ENCODE measurements at places on chromosomes 7 and 10.

DNA sequence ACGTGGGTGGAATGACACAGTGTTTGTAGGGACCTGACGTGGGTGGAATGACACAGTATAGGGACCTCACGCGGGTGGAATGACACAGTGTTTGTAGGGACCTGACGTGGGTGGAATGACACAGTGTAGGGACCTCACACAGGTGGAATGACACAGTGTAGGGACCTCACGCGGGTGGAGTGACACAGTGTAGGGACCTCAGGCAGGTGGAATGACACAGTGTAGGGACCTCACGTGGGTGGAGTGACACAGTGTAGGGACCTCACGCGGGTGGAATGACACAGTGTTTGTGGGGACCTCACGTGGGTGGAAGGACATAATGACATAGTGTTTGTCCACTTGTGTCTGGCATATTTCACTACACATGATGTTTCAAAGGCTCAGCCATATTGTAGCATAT, 19.3 kb downstream of the PPP2R2D start:
- no peak for DNase-seq

- no peak for DNase-seq
Observed at GRCh38 chr10:93088466-93088865, 14.8 kb downstream of the CYP26A1 start.

DNA sequence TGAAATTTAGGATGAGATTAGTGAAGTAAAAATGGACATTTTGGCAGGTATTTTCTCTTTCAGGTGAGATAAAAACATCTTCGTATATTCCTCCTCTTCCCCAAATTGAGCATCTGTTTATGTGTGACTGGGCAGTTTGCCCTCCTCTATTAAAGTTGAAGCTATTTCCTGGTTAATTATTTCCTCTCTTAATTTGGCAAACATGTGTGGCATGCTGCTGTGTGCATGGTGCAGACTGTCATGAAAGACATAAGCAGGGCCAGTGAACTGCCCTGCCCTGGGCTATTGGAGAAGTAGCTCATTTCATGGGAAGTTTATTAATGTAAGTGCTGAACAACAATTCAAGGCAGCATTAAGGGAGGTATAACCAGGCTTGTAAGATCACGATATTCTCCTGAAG, 52.6 kb downstream of the EVX1 start:
- DNase-seq = no peak

DNA sequence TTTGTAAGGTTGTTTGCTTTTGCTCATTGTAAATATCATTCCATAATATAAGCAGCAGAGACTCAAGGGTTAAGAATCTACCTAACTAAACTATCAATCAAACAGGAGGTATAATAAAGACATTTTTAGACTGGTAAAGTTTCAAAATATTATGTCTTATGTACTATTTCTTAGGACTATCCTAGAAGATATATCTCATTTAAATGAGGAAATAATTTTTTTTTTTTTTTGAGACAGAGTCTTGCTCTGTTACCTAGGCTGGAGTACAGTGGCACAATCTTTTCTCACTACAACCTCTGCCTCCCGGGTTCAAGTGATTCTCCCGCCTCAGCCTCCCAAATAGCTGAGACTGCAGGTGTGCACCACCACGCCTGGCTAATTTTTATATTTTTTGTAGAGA, 80.9 kb upstream of the PARD3 start:
- DNase-seq = no peak

All from NCI-H2107 (cell line).